ENCODE measurements at places on chromosomes 3 and 15.

DNA sequence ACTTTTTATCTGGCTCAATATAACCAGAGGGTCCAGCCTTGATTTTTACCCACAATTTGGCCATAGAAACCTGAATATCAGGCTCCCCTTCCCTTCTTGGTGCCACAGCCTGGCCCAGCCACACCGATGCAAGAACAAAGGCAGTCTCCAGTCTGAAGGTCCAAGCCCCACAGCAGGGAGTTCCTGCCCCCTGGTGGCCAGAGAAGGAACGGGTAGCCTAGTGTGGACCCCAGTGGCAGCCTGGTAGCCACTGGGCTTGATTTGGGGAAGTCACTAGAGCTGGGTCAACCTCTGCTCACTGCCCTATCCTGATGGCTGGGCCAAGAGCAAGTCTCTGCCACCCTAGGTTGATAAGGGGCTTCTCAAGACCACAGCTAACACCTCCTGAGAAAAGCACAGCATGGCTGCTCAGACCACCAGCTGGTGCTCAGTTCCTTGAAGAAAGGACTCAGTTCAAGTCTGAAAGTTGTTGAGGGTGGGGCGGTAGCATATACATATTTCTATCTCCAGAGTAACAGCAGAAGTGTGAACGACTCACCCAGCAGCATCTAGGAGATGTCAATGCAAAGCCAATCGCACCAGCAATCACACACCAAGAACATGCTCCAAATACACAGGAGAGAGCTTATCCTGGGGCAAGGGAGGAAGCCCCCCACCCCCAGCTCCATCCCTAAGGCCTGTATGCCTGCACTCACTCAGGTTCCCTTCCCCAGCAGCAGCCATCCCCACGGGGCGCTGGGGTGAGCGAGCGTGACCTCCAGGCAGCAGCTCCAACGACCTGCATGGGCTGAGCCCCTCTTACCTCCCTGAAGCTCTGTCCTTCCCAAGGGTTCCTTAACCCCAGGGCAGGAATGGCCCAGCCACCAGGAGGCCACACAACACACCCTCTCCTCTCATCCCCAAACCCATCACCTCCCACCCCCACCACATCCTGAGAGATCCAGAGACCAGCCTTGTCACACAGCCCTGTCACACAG, 7.6 kb downstream of the PFKFB4 start:
- peak; percentile 79 for DNase-seq

GRCh38 chr3:82416830-82417229, 655.4 kb upstream of the GBE1 start:
- DNase-seq = no peak

DNA sequence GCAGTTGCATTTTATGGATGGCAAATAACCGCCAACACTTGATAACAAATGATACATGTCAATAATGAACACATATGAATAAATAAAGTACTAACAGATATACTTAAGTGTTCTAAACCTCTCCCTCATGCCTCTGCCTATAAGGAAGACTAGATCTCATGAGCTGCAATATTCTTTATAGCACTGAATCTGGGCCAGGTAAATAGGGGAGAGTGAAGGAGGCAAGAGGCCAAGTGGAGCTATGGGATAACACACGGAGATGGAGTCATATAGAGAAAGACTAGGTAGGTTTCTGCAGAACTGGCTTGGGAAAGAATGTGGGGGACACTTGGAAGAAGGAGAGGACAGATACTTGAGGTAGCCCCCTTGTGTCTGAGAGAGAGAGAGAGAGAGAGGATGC, 354.2 kb upstream of the CFAP20DC start:
- DNase-seq = no peak

- no peak for DNase-seq
These were observed 43.5 kb downstream of the PTH1R start for GRCh38 chr3:46921041-46921440.

GRCh38 chr15:26433818-26434217, 339.0 kb downstream of the GABRB3 start:
- no peak for DNase-seq

- no peak for DNase-seq
These were observed 2.5 kb upstream of the GRIP2 start for GRCh38 chr3:14542656-14543055.
